ENCODE measurements at places on chromosomes 1 and 21.

- DNase-seq = no peak
Measured at GRCh38 chr1:215407575-215407974, 159.5 kb upstream of the KCTD3 start.

DNA sequence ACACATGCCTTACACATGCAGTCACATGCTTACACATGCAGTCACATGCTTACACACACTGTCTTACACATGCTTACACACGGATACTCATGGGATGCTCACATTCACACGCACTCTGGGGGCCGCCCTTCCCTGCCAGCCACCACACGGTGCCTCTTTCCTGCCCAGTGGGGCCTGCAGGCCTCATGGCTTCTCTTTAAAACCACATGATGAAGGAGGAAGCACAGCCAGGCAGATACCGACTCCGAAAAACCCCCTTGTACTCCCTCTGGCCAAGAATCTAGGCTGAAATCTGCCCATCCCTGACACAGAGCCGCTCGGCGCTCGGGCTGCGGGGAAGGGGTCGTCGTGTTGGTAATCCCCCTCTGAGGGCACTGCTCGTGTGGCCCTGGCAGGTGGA, 113.0 kb downstream of the PRDM16 start:
- DNase-seq = no peak

DNA sequence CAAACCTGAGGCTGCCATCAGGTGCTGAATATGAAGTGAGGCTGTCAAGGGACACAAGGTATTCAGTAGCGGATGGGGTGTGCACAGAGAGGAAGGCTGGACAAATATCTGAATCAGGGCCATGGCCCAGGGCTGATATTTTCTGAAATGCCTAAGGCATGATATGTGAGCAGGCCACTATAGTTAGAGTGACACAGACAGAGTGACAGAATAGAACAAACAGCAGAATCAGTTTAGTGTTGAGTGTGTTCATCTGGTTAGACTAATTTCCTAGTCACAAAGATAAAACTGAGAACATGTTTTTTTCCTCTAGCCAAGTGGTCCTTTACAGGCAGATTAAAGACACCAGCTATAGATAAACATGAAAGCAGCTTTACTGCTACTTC, 3.9 kb downstream of the OVAAL start:
- DNase-seq = no peak

- no peak for DNase-seq
Measured at GRCh38 chr1:6099787-6100765, 54.4 kb downstream of the KCNAB2 start.

DNA sequence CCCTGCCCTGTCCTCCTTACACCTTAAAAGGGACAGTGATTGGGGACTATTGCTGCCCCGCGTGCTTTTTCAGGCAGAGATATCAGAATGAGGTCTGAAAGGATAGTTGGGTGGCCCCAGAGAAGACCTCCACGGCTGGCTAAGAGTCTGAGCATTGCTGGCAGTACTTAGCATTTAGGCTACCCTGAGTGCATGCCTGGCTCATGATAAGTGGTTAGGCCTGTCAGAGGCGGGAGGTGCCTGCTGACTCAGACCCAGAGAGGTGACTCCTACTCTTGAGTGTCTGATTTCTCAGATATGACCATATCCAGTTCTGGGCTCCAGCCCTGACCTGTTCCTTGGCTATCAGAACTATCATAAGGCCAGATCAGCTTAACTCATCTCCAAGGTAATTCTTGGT, 213.7 kb downstream of the PBX1 start:
- DNase-seq = peak; percentile 4

DNA sequence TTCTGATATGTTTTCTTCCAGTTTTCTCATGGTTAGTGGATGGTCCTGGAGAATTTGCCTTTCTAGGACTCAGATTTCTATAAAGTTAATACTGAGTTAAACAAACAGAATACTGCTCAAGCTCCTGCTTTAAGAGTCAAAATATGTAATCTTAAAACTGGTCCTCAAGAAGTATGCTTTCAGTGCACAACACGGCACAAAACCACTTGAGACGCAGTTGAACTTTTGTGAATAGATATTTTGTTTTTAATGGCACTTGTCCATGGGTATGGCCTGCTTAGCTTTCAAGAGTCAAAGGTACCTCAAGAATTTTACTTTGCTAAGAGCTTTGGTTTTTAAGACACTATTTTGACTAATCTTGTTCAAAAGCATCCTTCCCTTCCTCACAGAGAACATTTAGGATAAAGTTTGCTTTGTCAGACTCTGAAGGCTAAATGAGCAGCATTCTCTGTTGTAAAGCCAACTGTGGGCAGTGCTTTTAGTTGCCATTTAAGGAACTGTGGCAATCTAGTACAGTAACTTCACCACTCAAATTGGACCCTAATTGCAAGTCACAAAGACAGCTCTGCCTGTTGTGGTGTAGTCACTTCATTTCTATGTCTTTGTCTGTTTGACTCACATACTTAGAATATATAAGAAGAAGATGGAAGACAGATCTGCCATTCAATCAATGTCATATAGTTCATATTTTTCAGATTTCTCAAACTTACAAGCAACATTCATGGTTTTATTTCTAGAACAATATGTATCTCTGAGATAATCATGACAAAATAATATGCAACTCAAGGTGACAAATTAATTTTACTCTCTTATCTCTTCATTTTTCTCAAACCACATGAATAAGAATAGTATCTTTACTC, 28.8 kb downstream of the SAMD13 start:
- DNase-seq = no peak

Measured in stimulated activated naive CD8-positive, alpha-beta T cell treated with anti-CD3 and anti-CD28 coated beads, Interleukin-15, Interleukin-2, amounts not matched to agents 100 U/mL and 50 U/mL, for 24 hours (primary cell).